ENCODE measurements at places on chromosomes 2 and 18. TPM values are rescaled to one million over a fixed set of nuclear protein-coding genes. Genes with fewer than 3 reads are reported as not detected.

Gene LRRTM1
- 0.98 TPM for total RNA-seq

Gene RAB27B
- 6.1 TPM for total RNA-seq

Gene TMEFF2
- total RNA-seq, result not detected

Gene DDX18
- 33.9 TPM for total RNA-seq

Gene SERPINB4
- total RNA-seq, result 77.3 TPM

Gene TRPM8
- total RNA-seq, result not detected

Gene SERPINB10
- 0.98 TPM for total RNA-seq

Gene M1AP
- total RNA-seq, result 4.9 TPM

Gene IRS1
- total RNA-seq, result 16.9 TPM

Gene PLCD4
- 12.0 TPM for total RNA-seq

Gene FOXI3
- total RNA-seq, result not detected

Gene TACR1
- 8.3 TPM for total RNA-seq

Gene SERPINB12
- 20.1 TPM for total RNA-seq

Gene CENPA
- total RNA-seq, result not detected

Gene RBM44
- 0.98 TPM for total RNA-seq

Gene FRZB
- 3.9 TPM for total RNA-seq

Gene B4GALT6
- total RNA-seq, result 2.5 TPM

Gene ARHGAP25
- total RNA-seq, result 9.6 TPM

Gene MARCO
- 5.6 TPM for total RNA-seq

Gene FAM237A
- total RNA-seq, result not detected

Gene NXPH2
- total RNA-seq, result not detected

Gene MERTK
- total RNA-seq, result 15.7 TPM

Gene MRPL53
- 40.3 TPM for total RNA-seq

Gene POTEJ
- total RNA-seq, result not detected

Gene OTOF
- total RNA-seq, result 0.49 TPM

Gene CRYBA2
- total RNA-seq, result not detected

Gene DTNA
- total RNA-seq, result 18.4 TPM

Gene C2orf80
- not detected for total RNA-seq

Gene STK39
- total RNA-seq, result 15.5 TPM

Gene GCG
- not detected for total RNA-seq

Gene RALB
- total RNA-seq, result 44.0 TPM

Gene CCL20
- total RNA-seq, result not detected

Gene CCBE1
- total RNA-seq, result 2.9 TPM

Gene NEUROD1
- total RNA-seq, result not detected

Gene SCN1A
- total RNA-seq, result not detected

Gene ZNF385B
- 11.5 TPM for total RNA-seq

Gene DUSP11
- total RNA-seq, result 36.3 TPM

Gene APCDD1
- 110 TPM for total RNA-seq

Gene CD207
- total RNA-seq, result 2.5 TPM

Gene FHOD3
- 5.6 TPM for total RNA-seq

Data from vagina (tissue), 2 donors.